GM19239 (cell line): ENCODE measurements at places on chromosomes 5 and 9.

GRCh38 chr5:167582886-167583285 is 708.6 kb upstream of the WWC1 start:
- DNase-seq: no peak

DNA sequence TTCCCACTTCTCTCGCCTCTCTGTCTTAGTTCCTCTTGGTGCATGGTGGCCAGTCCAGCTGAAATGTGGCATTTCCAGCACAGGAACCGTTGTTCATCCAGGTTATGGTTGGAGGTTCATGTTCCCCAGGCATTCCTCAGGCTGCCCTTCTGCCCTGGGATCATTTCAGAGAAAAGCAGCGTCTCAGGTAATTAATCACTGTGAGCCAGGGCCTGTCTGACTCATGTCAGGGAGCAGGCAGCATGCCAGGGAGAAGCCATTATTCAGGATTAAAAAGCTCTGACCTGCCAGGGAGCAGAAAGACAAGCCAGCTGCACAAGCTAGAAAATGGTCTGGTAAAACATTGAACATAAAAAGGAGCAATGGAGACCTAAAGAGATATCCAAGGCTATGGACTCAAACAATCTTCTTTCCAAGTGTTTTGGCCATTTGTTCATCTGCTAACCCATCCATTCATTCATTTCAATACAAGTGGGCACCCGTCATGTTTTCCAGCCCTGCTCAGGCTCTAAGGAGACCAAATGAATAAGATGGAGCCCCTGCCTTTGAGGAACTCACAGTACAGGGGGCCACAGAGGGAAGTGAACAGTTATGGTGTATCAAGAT is 241.4 kb downstream of the DRD1 start:
- no peak for DNase-seq

GRCh38 chr5:58459146-58460001 is 512 bp downstream of the PLK2 start:
- no peak for DNase-seq

- no peak for DNase-seq
These were observed 5.0 kb downstream of the DIPK1B start for GRCh38 chr9:136717399-136717798.

DNA sequence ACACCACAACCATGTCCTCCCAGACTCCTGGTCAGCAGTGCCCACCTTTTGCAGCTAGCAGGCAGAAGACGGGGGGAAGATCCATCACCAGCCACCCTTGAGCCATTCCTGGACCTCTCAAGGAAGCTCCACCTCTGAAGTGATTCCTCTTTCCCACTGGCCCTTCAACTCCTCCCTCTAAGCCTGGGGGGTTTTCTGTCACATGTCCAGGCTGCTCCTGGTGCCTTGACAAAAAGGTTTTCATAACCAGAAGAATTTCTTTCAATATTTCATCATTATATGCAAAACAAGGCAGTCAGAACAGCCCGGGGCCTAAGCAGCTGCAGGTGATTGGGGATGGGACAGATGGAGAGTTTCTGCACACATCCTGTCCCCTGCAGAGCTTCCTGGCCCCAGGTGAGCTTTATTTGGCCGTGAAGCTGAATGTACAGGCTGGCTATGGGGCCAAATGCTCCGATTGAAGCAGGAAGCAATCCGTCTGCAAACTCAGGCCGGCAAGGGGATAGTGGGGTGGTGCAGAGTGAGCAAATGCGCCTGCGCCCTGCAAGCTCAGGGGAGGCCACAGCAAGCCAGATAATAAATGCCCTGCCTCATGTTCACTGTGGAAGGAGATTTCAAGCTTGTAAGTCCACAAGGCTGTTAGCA is 173.5 kb downstream of the C5orf15 start:
- no peak for DNase-seq

DNA sequence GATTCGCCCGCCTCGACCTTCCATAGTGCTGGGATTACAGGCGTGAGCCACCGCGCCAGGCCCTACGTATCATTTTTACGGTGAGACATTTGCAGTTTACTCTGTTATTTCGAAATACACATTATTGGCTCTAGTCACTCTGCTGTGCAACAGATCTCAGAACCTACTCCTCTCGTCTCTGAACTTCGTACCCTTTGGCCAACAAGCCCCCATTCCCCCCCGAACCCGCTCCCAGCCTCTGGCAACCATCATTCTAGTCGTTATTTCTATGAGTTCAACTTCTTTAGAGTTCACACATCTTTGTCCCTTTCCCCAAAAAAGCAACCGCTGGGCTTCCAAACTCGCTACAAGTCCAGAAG is 735 bp downstream of the PTGR1 start:
- DNase-seq: no peak

- DNase-seq: no peak
These were observed 169.5 kb upstream of the IER5L start for GRCh38 chr9:129347316-129348120.

DNA sequence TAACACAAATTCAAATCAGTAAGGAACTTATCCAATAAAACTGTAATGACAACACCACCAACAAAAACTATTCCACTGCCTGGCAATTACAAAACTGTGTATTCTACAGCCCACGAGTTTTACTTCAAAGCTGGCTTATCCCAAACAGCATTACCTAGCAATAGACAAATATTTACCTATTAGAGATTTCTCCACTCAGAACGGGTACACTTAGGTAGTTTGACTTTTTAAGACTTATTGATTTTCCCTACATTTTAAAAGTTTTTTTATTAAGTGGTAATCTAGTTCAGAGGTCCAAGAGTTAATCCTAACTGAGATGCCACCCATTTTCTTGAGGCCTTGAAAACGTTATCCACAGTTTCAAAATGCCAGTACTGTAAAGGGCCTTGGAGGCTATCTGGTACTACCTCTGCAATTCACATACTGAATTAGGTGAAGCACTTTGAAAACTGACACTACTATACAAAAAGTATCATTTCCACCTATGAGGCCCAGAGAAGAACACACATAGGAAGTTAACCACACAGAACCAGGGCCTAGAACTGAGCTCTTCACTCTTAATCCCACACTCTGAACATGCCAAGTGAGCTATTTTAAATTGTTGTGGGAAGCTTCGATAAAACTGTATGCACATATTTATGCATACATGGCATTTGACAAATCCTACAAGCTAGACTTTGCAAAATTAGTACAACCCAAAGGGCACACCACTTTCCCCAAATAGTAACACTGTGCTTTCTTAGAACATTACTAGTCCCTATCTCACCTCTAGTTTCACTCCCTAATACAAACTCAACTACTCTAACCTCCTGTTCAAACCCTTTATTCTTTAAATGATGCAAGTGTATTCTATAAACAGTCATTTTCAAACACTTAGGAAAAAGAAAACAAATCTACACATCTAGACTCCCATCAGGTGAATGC is 2.1 kb downstream of the NADK2 start:
- no peak for DNase-seq

GRCh38 chr9:25602400-25603044 is 75.7 kb downstream of the TUSC1 start:
- DNase-seq: no peak

- no peak for DNase-seq
These were observed 20.4 kb upstream of the SLC2A6 start for GRCh38 chr9:133499132-133499891.

DNA sequence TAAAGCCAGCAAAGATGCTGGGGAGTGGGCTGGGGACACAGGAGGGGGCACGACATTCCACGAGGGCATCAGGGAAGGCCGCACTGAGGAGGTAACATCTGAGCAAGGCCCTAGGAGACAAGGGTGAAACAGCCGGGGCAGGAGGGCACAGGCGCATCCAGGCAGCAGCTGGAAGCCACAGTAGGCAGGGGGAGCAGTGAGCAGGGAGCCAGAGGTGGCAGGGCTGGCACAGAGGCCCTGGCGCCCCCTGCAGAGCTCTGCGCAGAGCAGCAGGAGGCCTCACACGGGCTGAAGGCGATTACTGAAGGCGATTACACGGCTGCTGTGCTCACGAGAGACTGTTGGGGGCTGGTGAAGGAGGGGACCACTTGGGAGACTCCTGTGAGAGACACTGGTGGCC is 15.4 kb downstream of the LMAN2 start:
- no peak for DNase-seq

GRCh38 chr5:137613554-137614265 is 114.6 kb upstream of the SPOCK1 start:
- no peak for DNase-seq

- DNase-seq: no peak
These were observed 273.2 kb downstream of the SAXO1 start for GRCh38 chr9:18759827-18760226.

DNA sequence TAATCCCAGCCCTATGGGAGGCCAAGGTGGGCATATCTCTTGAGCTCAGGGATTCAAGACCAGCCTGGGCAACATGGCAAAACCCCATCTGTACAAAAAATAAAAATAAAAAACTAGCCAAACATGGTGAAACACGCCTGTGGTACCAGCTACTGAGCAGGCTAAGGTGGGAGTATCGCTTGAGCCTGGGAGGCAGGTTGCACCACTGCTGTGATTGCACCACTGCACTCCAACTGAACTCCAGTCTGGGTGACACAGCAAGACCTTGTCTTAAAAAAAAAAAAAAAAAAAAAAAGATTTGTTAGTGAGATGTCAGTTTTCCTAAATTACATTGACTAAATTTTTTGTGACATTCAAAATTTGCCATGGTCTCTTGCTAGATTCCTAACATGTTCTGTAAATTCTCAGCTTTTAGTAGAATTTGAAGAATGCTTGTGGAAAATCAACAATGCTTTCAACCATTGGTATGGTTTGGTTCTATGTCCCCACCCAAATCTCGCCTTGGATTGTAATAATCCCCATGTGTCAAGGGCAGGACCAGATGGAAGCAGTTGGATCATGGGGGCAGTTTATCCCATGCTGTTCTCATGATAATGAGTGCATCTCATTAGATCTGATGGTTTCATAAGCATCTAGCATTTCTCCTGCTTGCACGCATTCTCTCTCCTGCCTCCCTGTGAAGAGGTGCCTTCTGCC is 236.1 kb downstream of the ARRDC3 start:
- DNase-seq: no peak

- no peak for DNase-seq
These were observed at the start of gene PCDHGB1 for GRCh38 chr5:141349917-141350619. Gene PCDHGB1, plus strand, starts transcription at chr5:141350099. Its CDS starts 162 bp downstream, at chr5:141350261.

GRCh38 chr9:85331626-85332025 is 410.1 kb downstream of the AGTPBP1 start:
- DNase-seq: no peak

- peak; percentile 70 for DNase-seq
These were observed 54.2 kb downstream of the LRSAM1 start for GRCh38 chr9:127505396-127506116.

DNA sequence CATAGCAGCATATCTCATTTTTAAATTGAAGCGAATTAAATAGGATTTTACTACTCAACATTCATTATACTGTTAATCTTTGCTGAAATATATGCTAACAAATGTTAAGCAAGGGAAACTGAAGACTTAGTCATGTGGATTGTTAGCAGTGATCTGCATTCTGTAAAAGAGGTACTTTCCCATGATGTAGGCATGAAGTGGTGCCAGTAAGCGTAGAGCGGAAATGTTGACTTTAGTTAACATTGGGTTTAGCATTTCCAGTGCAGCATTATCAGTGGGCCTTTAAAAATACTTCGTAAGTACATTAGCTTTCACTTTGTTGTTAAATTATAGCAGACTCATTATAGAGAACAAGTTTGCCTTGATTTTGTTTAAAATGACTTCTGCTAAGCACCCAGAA is 130.3 kb downstream of the CDC42SE2 start:
- DNase-seq: peak; percentile 32

GRCh38 chr5:134784946-134785620 is 26.5 kb downstream of the DDX46 start:
- DNase-seq: no peak

DNA sequence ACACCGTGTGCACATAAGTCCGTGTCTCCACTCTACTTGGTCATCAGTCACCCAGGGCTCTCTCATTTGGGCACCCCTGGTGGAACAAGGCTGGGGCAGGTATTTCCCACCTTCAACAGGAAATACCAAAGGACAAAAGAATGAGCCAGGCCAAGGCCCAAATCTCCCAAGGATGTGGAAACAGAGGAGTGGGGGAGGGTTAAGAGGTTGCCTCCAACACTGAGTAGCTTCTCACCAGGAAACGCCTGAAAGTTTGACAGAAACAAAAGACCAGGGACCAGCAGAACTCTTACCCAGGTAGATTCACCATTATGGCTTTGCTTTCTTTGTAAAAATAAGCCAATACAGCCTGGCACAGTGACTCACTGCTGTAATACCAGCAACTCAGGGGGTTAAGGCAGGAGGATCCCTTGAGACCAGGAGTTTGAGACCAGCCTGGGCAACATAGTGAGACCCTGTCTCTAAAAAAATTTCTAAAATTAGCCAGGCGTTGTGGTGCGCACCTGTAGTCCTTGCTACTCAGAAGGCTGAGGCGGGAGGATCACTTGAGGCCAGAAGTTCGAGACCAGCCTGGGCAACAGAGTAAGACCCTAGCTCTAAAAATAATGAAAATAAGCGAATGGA is 12.7 kb downstream of the SLC1A3 start:
- DNase-seq: no peak

GRCh38 chr5:37448941-37449340 is 69.8 kb downstream of the WDR70 start:
- DNase-seq: no peak

DNA sequence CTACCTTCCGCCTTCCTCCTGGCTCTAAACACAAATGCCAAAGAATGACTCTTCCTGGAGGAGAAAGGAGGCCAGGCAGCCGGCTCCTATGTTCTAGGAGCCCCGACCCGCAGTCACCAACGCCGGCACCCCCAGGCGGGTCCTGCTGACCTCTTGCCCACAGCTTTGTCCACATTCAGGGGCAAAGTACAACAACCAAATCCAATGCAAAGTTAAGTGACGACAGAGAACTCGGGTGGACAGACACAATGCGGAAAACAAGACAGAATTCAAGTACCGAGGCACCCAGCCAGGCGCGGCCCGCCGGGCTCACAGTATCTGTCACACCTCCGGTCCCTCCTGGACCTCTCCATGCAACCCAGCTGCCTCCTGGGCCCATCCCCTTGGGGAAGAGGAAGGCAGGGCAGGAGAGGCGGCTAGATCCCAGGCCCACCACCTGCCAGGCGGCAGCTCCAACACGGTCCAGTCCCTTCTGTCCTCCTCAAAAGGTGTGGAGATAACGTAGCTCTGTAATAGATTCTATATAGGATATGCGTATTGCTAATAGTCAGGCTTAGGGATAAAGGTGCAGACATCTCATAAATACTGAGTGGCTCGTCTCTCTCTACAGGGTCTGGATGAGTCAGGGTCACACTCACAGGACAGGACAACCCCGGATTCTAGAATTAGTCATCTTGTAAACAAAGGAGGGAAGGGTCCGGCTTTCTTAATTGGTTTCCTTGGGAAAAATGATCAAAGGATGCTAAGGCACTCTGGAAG is 46.9 kb upstream of the UBAC1 start:
- no peak for DNase-seq

GRCh38 chr5:126613941-126614592 is 13.3 kb downstream of the PHAX start:
- no peak for DNase-seq

GRCh38 chr9:123356851-123357742 is 1.1 kb downstream of the CRB2 start:
- no peak for DNase-seq

- DNase-seq: no peak
These were observed 19.7 kb upstream of the GAS1 start for GRCh38 chr9:86966852-86967511.

GRCh38 chr5:76755779-76756637 is 40.1 kb downstream of the F2R start:
- no peak for DNase-seq

GRCh38 chr9:79473704-79474103 is 98.1 kb upstream of the TLE4 start:
- DNase-seq: no peak
